Spleen (tissue), 13 donors: ENCODE measurements at places on chromosomes 12 and 14. TPM values are rescaled to one million over a fixed set of nuclear protein-coding genes. Genes with fewer than 3 reads are reported as not detected.

DNA sequence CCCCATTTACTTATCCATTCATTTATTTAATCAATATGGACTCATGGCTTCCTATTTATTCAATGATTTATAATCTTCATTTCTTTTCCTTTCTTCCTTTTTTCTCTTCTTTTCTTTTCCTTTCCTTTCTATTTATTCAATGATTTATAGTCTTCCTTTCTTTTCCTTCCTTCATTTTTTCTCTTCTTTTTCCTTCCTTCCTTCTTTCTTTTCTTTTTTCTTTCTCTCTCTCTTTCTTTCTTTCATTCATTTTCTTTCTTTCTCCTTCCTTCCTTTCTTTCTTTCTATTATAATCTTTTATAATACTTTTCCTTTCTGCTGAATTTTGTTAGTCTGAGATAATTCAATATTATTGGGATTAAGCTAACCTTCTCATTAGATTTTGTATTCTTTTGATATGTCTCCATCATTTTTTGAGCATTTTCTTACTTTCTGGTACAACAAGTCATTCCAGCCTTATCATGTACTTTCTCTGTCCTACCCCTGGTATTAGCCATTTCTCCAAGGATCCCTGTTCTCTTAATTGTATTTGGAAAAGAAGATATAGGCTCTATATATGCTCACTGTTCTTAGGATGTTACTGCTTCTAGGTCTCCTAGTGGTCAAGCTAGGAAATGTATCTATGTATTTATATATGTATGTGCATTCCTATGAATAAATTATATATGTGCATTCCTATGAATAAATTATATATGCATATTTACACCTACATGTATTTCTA lies 12.1 kb downstream of the LACRT start:
- DNase-seq, result no peak

- DNase-seq, result no peak
Measured at GRCh38 chr14:94363151-94363624, 25.2 kb downstream of the SERPINA1 start.

- no peak for DNase-seq
Measured at GRCh38 chr12:11885261-11886038, 185.3 kb upstream of the BCL2L14 start.

- no peak for DNase-seq
Measured at GRCh38 chr14:71475916-71476315, 456.3 kb upstream of the RGS6 start.

GRCh38 chr12:42167711-42168110 lies 23.0 kb upstream of the GXYLT1 start:
- DNase-seq, result no peak

KCNA5 gene
- polyA plus RNA-seq, result 0.72 TPM

OASL gene
- polyA plus RNA-seq, result 1.9 TPM

- DNase-seq, result no peak
Measured at GRCh38 chr12:48828293-48828692, 10.0 kb downstream of the CACNB3 start.

ARHGEF40 gene
- polyA plus RNA-seq, result 47.1 TPM

TMEM229B gene
- polyA plus RNA-seq, result 10.0 TPM

HOTAIR gene
- polyA plus RNA-seq, result not detected

OAS1 gene
- 34.7 TPM for polyA plus RNA-seq

DNA sequence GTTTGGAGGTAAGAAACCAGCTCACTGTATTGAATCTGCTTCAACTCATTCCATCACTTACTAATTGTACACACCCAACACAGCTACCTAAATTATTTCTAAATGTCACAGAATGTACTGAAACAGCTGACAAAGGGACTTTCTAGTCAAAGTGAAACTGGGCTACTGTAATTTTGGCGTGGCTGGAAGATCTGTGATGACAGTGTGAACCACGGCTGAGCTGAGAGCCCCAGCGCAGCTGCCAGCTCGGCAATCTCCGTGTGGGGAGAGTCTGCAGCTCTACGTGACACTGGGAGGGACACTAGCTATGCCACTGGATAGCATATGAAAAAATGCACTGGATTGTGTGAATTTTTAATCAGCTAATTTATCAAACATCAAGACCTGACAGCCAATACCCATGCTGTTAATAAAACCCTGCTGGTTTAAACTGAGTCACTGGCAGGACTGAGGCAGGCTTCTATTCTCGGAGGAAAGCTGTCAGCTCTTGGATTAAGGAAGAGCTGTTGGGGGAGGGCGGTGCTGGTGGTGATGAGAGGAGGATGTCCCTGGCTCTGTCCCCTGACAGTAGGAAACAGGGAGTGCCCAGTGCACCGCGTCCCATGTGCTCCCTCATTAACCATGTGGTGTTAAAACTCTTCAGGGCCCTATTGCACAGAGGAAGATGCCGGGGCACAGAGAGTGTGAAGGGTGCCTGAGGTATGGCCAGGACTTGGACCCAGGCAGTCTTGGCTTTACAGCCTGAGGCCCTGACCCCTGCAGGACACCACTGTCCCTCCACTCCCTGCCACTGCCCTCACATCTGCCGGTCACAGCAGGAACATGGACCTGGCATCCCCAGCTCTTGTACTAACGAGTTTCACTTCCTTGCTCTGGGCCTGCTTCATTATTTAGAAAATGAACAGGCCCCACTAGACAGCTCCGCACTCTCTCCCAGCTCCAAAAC lies 13.3 kb downstream of the SLC15A4 start:
- no peak for DNase-seq

DNA sequence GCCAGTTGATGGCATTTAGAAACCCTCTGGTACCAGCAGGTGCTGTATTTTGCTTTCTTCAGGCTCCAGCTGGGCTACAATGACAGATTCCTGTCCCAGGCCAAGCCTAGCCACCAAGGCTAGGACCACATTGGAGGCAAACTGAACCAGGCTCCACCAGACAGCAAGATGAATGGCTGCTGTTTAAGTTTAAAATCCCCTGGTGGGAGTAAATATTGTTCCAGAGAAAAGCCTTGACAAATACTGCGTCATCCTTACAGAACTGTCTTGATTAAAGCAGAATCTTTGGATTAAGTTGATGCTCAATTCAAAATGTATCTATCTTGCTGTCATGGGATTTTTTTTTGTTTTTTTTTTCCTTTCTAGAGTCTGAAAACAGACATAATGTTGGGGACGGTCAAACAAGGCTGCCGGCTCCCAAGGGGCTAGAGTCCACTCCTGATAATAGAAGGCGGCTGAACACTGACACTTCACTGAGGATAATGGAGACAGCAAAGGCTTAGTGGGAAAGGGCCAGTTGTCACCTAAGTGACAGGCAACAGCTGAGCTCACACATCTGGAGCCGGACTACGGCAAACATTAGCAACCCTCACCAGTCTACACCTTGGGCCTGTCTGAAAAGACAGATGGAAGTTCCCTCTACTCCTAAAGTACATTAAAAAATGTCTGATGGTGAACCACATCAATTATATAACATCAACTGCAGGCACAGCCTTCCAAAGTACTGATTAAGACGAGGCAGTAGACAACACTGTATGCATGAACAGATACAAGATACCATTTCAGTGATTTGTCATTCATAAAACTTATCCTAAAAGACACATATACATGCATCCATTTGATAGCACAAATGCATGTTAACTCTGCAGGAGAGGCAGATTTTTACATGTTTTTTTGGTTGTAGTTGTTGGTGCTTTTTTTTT lies 1.7 kb downstream of the PRICKLE1 start:
- DNase-seq, result no peak

- DNase-seq, result peak; percentile 45
Measured at GRCh38 chr12:52212701-52213563, 20.1 kb upstream of the KRT7 start.

CCDC196 gene
- polyA plus RNA-seq, result not detected

GRCh38 chr14:32620724-32621123 lies 291.6 kb downstream of the AKAP6 start:
- DNase-seq, result no peak

- no peak for DNase-seq
Measured at GRCh38 chr12:56082382-56082781, 2.4 kb downstream of the ERBB3 start.

DNA sequence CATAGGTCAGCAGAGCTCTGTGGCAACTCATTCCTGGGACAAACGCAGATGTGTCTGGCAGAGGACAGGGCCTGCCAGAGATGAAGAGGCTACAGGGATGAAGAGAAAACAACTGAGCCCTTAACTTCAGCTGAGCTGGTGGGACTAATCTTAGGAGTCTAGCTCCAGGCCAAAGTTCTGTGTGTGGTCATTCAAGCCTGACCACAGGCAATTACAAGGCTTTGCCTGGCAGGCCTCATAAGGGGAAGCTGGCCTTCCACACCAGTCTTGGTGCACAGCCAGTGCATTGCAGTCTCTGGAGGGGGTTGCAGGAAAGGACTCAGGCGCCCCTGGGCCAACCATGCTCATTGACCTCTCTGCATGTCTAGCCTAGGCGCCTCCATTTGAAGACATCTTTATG lies 127.6 kb upstream of the DAAM1 start:
- no peak for DNase-seq

GRCh38 chr12:64893961-64894360 lies 69.5 kb downstream of the TBC1D30 start:
- no peak for DNase-seq

- DNase-seq, result no peak
Measured at GRCh38 chr14:103897075-103897947, 30.9 kb upstream of the TDRD9 start.

NGB gene
- polyA plus RNA-seq, result not detected

PTPRB gene
- polyA plus RNA-seq, result 12.3 TPM

GRCh38 chr12:42234970-42235369 lies 3.1 kb downstream of the YAF2 start:
- DNase-seq, result no peak

GRCh38 chr14:61258985-61259384 lies 22.2 kb downstream of the TMEM30B start:
- DNase-seq, result no peak

GRCh38 chr14:106115401-106115800 lies 589.0 kb downstream of the TMEM121 start:
- DNase-seq, result no peak

DNA sequence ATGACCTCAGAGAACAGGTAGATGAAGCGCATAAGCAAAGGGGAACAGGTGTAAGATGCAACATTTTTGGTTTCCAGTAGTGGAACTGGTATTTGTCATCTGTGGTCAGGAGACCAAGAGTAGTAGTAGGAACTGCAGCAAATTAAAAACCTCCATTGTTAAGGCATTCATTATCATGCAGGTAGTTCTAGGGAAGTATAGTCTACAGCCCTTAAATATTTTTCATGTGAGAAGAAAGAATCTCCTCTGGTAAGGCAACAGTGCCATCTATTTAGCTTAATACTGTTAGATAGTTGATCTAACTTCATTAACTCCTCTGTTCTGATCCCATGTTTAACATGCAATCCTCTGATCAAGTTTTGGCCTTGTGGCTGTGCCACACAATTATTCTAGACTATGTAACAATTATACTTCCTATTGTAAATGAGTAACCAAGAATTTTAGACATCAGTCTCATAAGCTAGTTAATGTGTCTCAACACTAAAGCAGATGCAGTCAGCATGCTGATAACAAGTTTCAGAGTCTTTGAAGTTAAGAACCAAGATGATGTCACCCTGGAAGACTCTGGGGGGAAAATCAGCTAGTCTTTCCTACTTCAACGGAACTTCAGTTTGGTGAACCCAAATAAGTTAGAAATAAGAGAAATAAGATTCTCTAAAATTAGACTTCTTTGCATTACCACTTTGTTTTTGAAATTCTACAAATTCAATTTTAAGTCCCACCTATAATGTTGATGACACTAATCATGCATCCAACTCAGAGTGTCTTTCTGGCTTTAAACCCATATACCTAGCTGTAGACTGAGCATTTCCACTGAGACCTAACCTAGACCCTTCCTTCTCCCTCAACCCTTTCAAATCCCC lies 70.9 kb downstream of the STXBP6 start:
- DNase-seq, result no peak

DNA sequence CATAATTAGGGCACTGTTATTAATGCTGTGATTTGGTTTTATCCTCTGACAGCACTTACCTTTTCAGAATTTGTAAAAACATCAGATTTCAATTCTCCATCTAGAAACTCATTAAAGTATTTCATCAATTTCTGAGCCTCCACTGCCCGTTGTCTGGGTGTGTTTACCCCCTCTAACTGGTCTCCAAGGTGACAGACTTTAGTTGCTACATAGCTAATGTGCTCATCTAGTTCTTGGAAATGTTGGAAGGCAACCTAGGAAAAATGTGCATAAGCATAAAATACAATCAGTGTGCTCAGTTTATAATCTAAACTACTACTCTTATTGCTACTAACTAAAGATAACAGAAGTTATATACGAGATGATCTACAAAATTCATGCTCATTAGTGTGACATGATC lies 24.6 kb downstream of the EXOC5 start:
- no peak for DNase-seq

ANKLE2 gene
- 48.5 TPM for polyA plus RNA-seq

DNA sequence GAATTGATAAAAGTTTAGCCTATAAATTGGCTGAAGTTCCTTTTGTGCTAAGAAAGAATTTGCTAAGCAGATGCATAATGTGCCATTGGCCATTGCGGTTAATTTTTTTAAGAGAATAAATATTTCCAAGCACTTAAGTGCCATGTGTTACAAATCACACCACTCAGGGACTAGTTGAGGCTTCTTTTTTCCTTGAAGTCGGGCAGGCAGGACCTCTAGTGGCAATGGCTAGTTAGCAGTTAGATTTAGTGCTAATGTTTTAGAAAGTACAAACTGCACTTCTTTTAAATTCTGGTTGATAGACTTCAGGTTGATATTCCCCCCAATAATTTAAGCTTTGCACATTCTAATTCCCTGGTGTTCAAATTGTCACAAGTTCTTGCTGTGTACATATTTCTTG lies 294.3 kb downstream of the APAF1 start:
- no peak for DNase-seq

DNA sequence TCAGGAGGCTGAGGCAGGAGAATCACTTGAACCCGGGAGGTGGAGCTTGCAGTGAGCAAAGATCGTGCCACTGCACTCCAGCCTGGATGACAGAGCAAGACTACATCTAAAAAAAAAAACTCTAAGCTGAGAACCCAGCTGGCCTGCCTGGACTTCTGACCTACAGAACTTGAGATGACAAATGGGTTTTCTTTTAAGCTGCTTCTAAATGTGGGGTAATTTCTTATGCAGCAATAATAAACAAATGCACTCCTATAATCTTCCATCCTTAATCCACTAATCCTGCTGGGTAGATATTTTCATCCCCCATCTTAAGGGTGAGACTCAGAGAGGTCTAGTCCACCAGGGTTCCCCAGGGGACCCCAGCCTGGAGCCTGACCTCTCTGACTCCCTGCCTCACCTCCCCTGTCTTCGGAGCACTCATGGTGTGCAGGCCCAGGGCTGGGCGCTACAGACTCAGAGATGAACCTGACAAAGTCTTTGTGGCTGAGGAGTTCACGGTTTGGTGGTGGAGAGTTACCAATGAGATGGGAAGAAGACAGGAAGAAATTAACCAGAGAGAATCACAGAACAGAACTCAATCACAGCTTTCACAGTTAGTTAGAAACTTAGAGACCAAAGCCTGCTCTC lies 39.7 kb upstream of the BDKRB2 start:
- peak; percentile 32 for DNase-seq

- DNase-seq, result no peak
Measured at GRCh38 chr12:92147491-92147890, 1.8 kb upstream of the BTG1 start.

- DNase-seq, result no peak
Measured at GRCh38 chr14:31286456-31287293, 79.1 kb upstream of the HECTD1 start.
